Endothelial cell of umbilical vein (primary cell): ENCODE measurements at places on chromosomes 3 and 15. TPM values are rescaled to one million over a fixed set of nuclear protein-coding genes. Genes with fewer than 3 reads are reported as not detected.
A peak's percentile ranks its signal among the peaks of the same experiment; 100 is the strongest.

ALPK3 gene
- total RNA-seq, result 36.2 and 41.7 TPM in 2 replicates

GOLGA6A gene
- total RNA-seq, result not detected in 2 replicates

GOLGA6D gene
- total RNA-seq, result not detected in 2 replicates

GRCh38 chr3:70550723-70551319, 238.4 kb upstream of the MDFIC2 start:
- no peaks in the 10 kb centered on the region for H3K36me3 ChIP-seq
- peak; percentile 75 for DNase-seq
- H3K27ac ChIP-seq, result no peak overlapping the region
- H3K4me3 ChIP-seq, result no peak overlapping the region

DNA sequence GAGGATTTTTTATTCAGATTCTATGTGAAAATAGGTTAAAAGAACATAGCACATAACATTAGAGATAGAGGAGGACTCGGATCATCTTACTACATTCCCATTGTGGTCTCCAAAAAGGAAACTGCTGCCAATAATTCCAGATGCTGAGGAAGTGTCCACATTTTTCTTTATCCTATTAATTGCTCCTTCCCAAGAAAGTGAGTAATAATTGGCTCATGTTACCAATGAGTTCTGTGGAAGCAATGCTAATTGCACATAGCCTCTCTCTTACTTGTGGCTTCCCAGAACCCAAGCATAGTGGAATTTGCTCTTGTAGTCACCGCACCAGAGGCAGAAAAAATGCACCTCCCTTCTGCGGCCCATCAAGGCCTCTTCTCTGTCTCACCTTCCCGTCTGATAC, 208.4 kb downstream of the PLOD2 start:
- no peak overlapping the region for H3K27ac ChIP-seq
- no peaks in the 10 kb centered on the region for H3K36me3 ChIP-seq
- no peak overlapping the region for H3K4me3 ChIP-seq
- no peaks in the 10 kb centered on the region for H3K27me3 ChIP-seq

GRCh38 chr15:46858150-46858549, 859.2 kb upstream of the SEMA6D start:
- no peaks in the 10 kb centered on the region for H3K36me3 ChIP-seq
- no peak for DNase-seq
- no peak overlapping the region for H3K27ac ChIP-seq
- no peak overlapping the region for H3K4me3 ChIP-seq

GRCh38 chr15:36313736-36314280, 265.6 kb upstream of the CDIN1 start:
- H3K4me3 ChIP-seq, result no peak overlapping the region
- no peak overlapping the region for H3K27ac ChIP-seq
- DNase-seq, result no peak
- H3K27me3 ChIP-seq, result no peaks in the 10 kb centered on the region
- H3K4me1 ChIP-seq, result no peaks in the 10 kb centered on the region

DNA sequence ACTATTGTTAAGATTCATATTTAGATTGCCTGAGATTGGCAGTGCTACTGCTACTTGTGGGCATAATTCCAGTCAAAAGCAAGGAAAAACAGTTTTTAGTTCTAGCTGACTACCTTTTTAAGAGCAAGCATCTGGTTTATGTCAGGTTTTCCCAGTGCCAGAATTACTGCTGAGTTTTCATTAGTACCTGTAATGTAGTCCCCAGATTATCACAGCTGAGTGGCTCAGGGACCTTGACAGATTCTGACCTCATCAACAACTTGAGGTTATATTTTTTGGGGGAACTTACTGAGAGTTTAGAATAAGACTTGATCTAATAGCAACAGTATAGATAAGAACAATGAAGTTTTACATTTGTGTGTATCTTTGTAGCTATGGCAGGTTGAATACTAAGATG, 31.0 kb downstream of the NXPE3 start:
- peaks cover 14% of the 10 kb centered on the region for H3K4me1 ChIP-seq
- no peaks in the 10 kb centered on the region for H3K36me3 ChIP-seq
- H3K27ac ChIP-seq, result peak overlapping the region; percentile 60
- DNase-seq, result no peak
- no peak overlapping the region for H3K4me3 ChIP-seq
- H3K27me3 ChIP-seq, result no peaks in the 10 kb centered on the region

GRCh38 chr15:41105348-41106334, 10.4 kb downstream of the INO80 start:
- H3K27ac ChIP-seq, result no peak overlapping the region
- H3K27me3 ChIP-seq, result no peaks in the 10 kb centered on the region
- H3K36me3 ChIP-seq, result no peaks in the 10 kb centered on the region
- DNase-seq, result no peak

DNA sequence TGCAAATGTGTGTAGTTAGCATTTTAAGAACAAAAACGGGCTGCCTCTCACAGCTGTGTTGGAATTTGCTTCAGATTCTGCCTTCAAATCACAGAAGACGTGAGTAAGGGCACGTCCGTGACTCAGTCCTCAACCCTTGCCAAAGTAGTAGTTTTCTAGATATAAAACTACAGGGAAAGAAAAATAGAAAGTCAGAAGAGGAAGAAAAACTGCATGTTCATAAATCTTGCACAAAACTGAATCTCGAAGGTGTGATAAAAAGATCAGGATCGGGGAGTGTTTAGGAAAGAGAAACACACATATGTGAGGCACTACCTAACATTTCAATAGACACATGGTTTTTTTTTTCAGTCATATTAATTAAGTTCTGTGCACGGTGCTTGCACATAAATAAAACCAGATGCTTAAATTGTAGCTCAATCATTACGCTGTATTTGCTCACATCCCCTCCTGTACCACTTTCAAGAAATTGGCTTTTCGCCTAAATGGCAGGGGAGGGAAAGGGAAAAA, 71.7 kb downstream of the P3H2 start:
- H3K4me1 ChIP-seq, result peaks cover 2% of the 10 kb centered on the region
- no peak overlapping the region for H3K4me3 ChIP-seq
